ENCODE measurements at places on chromosomes 4 and X. TPM values are rescaled to one million over a fixed set of nuclear protein-coding genes. Genes with fewer than 3 reads are reported as not detected.

DNA sequence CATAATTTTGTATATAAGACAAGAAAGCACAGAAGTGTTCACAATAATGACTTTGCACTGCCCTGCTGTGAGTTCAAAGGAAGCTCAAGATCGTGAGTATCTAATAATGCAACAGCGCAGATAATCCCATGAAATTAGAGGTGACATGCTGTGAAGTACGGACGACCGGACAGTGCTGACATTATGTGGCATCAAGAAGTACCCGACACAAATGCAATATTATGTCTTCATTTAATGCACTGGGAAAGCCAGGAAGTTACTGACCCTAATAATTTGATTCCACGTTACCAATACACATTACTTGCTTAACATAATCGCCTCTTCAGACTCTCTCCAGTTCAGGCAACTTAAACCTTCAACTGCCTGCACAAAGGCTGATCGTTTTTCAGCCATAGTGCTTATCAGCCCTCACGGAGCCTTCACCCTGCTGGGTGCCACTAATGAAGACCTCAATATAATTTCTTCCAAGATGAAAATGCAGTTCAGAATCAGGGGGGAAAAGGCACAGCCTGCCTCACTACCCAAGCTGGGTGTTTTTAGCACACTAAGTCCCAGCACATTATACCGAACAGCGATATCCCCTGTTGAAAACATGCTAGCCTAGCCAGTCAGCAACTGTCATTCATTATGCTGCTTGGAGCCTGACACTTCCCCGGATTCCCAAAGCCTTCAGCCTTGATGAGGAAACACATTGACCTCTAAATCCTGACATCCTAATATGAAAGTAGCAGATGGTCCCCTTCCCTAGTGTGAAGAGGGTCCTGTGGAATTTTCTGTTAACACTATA, 56.1 kb downstream of the SLC7A11 start:
- no peak for DNase-seq

F9 gene
- not detected for total RNA-seq

DNA sequence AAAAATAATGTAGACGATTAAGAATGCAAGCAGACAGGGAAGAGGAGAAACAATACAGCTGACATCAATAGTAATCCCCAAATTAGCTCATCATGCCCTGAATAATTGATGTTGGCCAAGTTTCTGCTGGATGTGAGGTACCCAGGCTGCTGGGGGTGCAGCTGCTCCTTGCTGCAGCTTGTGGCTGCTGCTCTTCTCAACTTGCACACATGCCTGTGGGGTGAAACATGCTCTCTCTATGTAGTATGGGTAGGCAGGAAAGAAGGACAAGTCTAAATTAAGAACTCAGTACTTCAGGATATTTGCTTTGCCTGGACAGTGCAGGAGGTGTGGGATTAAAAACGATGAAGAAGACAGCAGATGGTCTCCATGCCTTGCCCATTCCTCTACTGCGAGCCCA, 16.7 kb downstream of the EDA2R start:
- no peak for DNase-seq

- DNase-seq, result no peak
These were observed 3.9 kb downstream of the RUFY3 start for GRCh38 chr4:70725633-70726032.

- DNase-seq, result no peak
These were observed 51.5 kb upstream of the ANTXR2 start for GRCh38 chr4:80124246-80125211.

GRCh38 chr4:141713185-141713584, 76.8 kb downstream of the IL15 start:
- no peak for DNase-seq

- no peak for DNase-seq
These were observed 87.3 kb downstream of the PRSS12 start for GRCh38 chr4:118265312-118266144.

DNA sequence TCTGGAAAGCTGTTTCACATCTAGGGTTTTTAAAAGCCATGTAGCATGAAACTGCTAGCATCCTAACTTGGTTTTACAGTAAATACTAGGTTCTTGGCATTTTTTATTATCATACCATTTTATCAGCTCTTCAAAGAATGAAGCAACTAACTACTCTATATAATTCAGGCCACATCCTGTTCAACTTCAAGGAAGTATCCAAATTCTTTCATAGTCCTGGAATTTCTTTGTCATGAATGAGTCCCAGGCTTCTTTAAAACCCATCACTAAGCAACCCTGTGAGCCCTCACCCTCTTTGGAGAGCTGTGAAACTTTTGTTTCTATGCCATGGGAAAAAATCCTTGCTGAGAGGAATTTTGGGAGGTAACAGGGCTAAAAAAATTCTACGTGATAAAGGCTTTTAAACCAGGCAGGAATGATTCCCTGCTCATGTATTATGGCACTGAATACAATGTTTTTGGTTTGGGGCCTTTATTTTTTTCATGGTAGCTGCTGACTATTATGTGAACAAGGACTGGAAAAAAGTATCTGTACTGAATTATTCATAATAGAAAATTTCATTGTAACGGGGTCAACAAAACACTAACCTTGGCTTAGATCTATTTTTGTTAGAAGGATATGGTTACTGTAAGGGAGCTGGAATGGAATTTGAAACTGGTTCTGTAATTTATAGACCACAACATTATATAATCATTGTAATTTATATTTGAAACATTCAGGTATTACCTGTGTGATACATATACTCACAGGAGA, 164.9 kb downstream of the DCTD start:
- DNase-seq, result no peak

GRCh38 chr4:175884048-175884447, 72.0 kb upstream of the GPM6A start:
- no peak for DNase-seq

GRCh38 chr4:128682942-128683666, 126.4 kb upstream of the JADE1 start:
- DNase-seq, result no peak

DNAAF6 gene
- not detected for total RNA-seq

DNA sequence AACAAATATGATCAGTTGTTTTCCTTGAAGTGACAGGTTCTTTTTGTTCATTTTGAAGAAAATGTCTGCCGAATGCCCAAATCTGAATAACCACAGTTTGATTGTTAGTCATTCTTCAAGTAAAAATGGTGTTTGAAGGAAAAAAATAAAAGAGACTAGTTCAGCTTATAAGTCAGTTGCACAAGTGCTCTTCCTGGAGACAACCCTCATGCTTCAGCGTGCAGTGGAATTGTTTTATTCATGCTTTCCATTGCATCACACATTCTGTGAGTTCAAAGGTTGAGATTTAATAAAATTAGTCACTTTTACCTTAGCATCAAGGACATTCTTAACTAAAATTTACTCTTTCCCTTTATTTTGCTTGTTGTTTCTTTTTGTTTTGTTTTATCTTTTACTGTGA, 404.9 kb downstream of the ZNF674 start:
- no peak for DNase-seq

DNA sequence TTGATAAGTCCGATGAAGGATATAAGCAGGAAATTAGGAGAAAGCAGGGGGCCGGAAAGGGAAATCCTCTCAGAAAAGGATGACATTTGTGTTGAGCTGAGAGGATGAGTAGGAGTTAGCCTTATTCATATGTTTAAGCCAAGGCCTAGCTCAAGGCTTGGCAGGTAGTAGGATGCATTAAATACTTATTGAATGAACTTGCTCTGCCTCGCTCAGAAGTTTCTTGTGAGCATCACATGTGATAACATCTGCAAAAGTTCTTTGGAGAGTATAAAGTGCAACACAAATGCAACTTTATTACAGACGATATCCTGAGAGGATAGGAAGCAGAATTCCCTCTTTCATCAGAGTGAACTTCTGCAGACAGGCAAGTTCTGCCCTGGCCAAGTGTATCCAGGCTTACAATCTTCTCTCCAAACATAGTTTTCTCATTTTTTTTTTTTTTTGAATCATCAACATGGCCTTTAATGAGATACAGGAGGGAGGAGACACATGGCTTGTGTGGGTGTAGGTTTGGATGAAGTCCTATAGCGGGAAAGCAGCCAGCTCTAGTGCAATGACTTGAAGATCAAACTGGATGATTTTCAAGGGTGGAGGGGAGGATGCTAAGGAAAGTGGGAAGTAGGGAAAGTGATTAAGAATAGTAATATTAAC, 48.1 kb downstream of the LUZP4 start:
- DNase-seq, result no peak

RAB41 gene
- total RNA-seq, result not detected

RCHY1 gene
- total RNA-seq, result 43.4 TPM

DNA sequence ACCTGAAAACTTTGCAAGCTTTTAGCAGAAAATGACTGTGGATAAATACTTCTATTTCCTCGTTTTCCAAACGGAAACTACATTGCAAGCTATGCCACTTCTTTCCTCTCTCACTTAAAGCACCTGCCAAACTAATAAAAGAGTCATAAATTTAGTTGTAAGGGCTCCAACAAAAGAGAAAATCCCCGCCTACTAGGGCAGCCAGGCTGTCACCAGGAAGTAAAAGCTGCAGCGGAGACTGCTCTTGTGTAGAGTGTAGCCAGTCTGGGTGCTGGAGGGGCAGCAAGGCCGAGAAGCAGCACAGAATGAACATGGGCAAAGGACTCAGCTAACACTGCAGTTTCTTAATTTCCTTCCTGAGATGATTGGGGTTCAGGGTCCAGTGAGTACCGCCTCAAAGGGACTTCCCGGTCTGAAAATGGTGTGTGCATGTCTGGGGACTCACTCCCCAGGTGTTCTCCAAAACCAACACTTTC, 89.3 kb upstream of the MAML3 start:
- DNase-seq, result no peak

DNA sequence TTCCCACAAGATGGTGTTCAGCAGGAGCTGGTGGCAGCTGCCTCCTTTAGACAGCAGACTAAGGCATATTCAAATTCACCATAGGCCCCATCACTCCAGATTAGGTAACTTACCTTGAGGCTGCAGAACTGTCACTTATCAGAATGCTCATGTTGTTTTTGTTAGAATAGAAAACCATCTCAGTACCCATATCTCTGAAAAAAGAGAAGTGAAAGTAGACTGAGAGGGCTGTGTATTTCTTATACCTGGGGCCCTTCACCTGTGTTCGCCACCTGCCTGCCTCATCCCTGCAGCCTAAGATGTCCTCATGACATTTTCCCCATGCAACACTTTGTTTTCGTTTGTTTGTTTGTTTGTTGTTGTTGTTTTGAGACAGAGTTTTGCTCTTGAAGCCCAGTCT, 32.9 kb upstream of the SPRY1 start:
- no peak for DNase-seq

AFM gene
- not detected for total RNA-seq

- no peak for DNase-seq
These were observed 61.4 kb downstream of the WFS1 start for GRCh38 chr4:6331018-6331417.

GRCh38 chrX:49618574-49618973, 19.8 kb downstream of the GAGE1 start:
- DNase-seq, result no peak

PDGFC gene
- total RNA-seq, result 16.9 TPM

HSD17B13 gene
- 0.38 TPM for total RNA-seq

- no peak for DNase-seq
These were observed 188.6 kb downstream of the NSUN7 start for GRCh38 chr4:40938337-40938736.

SEL1L3 gene
- 3.3 TPM for total RNA-seq

DNA sequence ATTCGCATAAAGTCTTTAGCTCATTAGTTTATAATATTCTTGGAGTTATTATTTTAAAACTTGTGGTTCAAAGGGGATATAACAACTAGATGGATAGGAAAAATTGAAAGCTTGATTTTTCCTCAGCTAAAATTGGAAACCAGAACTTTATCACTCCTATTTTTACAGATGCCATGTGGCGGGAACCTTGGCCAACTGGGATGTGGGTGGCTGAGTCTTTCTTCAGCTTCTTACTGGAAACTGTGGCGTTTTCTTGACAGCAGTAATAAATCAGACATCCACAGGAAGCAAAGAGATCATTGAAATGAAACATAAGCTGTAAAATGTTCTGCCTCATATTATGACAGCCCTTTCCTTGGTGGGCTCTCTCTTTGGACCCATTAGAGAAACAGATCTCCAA, 84.1 kb downstream of the SPATA18 start:
- no peak for DNase-seq

GRIA2 gene
- total RNA-seq, result 0.05 TPM

- no peak for DNase-seq
These were observed 39.3 kb upstream of the FHDC1 start for GRCh38 chr4:152896811-152897210.

DNA sequence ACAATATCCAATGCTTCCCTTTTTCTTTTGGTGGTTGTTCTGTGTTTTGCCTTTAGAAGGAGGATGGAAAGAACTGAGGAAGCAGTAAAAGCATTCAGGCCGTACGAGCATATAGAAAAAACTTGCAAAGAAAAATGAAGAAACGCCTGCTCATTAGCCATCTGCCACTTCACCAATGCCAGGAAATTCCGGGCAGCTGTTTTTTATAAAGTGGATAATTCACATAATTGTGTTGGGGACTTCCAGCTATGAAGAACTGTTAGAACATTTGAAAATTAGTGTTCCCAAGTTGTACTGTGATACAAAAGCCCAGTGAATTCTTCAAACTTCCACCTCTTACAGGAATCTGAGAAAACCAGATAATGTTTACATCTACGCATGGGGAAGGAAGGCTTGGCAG, 11.7 kb downstream of the RELL1 start:
- no peak for DNase-seq

GRCh38 chr4:78545275-78546246, 6.0 kb upstream of the ANXA3 start:
- no peak for DNase-seq

- DNase-seq, result no peak
These were observed 135.9 kb downstream of the PRKX start for GRCh38 chrX:3577551-3577950.

DNA sequence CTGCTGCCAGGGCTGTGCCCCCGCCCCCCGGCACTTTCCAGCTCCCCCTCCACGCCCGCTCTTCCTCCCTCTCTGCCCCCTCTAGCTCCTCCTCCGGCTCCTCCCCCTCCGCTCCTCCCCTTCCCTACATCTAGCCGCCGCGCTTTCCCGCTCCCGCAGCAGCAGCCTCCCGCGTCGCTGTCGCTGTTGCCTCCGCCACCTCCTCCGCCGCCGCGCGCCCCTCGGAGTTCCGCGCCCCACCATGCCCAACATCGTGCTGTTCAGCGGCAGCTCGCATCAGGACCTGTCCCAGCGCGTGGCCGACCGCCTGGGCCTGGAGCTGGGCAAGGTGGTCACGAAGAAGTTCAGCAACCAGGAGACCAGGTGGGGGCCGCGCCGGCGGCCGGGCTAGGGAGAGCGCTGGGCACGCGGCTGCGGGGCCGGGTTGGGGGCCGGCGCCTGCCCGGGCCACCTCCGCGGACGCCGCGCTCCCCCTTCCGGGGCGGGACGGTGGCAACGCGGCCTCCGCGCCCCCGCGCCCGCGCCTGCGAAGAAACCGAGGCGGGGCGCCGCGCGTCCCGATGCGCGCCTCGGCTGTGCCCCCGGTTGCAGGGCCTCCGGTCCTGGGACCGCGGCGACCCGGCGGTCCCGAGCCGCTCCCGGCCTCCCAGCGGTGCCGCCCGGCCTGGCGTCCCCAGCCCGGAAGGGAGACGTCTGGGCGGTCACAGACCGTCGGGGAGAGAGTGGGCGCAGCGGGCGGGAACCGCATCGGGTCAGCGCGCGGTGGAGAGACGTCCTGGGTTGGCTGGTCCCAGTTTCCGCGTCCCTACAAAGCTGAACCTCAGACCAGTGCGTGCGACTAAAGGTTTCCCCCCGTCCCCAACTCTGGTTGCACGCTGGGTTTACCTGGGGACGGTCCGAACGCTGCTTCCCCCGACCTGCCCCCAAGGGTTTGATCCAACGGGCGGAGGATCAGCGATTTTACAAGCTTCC, at the start of gene PRPS2:
Gene PRPS2 (plus strand): TSS at position 156 of the 972 bp plus-strand sequence. CDS start 86 bp downstream, at position 242.
- peak; percentile 84 for DNase-seq
